ENCODE measurements at places on chromosomes 7 and 10.

- DNase-seq = peak; percentile 85
Measured at GRCh38 chr7:151249732-151250072, 1.2 kb upstream of the SMARCD3 start.

GRCh38 chr7:64884085-64884912, 18.8 kb upstream of the ZNF273 start:
- DNase-seq = no peak

DNA sequence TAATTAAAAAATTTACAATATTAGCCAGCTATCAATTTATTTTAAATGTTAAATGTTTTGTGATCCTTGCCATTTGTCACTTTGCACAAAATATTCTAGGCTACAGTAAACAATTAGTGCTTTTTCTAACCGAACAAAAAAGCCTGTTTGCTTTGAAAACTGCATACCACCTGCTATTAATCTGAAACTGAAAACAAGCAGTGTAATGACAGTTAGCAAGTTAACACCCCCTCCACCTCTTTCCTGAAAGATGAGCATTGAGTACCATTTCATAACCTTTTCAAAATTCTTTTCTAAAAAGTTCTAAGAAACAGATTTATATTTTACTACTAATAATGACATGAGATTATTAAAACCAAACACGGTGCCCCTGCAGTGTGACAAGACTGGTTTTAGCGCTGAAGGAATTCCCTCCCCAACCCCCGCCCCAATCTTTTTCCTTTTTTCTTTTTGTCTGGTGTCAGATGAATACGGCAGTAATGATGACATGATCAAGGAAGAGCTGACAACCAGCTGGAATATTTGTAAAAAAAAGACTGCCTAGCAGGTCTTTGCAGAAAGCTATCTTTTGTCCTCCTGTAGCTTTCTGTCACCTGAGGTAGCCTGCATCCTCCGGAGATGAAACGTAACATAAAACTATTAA, 175.6 kb downstream of the CHCHD3 start:
- no peak for DNase-seq

- DNase-seq = no peak
Measured at GRCh38 chr7:63096141-63096540, 902.5 kb upstream of the ZNF722 start.

DNA sequence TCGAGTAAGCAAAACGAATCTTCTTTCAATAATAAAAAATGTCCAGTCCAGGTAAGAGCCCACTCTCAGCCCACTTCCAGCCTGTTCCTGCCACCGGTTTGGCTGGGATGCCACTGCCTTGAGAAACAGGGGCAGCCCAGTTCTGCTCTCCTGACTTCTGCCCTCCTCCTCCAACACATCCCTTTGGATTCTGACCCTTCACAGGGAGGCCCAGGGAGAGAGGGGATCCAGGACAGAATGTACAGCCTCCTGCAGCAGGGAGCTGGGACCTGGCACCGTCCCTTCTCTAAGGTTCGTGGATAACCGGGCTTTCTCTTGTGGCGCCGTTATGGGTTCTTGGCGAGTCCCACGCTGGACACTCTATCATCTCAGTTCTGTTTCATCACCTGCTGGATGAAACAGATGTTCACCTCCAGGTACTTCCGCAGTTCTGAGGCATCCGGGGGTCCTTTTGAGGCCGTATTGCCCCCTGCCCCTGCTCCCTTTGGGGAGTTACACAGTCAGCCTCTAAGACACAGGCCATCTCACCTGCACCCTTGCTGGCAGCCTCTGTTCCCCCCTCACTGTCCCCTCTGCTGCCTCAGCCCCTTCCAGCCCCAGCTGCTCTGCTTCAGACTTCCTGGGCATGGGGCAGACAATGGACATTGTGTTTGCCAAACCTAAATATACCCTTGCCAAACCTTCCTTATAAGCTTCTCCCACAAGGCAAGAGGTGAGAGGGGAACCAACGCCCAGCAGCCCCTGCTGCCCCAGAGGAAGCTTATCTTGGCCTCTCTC, 203.8 kb upstream of the ZMIZ1 start:
- no peak for DNase-seq

GRCh38 chr7:153657182-153657800, 394.9 kb upstream of the DPP6 start:
- no peak for DNase-seq

GRCh38 chr7:47574482-47575329, 7.2 kb downstream of the TNS3 start:
- no peak for DNase-seq

DNA sequence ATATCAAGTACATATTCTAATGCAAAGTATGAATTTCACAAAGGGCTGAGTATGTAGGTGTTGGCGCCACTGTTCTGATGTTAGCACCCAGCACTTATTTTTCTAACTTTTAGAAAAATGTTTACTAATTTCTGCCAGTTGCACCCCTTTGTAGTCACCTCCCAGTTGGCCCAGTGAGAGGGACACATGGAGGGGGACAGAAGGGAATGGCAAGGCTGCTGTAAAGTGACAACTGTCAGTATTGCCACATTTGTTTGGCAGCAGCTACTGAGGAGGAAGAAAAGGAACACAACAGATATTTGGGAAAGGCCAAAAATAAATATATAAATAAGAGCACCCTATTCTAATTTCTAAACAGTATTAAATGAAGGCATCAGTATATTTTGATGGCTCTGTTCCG, 57.3 kb downstream of the ANK3 start:
- no peak for DNase-seq

GRCh38 chr7:3753868-3754267, 452.8 kb downstream of the SDK1 start:
- DNase-seq = peak; percentile 9

DNA sequence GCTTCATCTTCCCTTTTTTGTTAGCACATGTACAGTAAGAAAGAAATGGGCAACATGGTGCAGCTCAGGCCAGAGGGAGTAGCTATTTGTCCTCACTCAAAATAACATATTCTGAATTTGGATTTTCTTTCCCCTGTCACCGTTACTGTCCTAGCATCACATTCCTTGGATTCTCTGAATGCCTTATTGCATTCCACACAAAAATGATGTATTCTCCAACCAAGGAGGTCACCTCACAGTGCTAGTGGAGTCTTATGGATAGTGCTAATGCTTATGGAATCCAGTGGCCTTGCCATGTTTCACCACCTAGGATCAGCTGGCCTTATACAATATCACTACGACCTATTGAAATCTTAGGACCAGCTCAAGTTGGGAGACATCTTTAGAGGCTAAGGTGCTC, 7.2 kb downstream of the PRSS58 start:
- no peak for DNase-seq

DNA sequence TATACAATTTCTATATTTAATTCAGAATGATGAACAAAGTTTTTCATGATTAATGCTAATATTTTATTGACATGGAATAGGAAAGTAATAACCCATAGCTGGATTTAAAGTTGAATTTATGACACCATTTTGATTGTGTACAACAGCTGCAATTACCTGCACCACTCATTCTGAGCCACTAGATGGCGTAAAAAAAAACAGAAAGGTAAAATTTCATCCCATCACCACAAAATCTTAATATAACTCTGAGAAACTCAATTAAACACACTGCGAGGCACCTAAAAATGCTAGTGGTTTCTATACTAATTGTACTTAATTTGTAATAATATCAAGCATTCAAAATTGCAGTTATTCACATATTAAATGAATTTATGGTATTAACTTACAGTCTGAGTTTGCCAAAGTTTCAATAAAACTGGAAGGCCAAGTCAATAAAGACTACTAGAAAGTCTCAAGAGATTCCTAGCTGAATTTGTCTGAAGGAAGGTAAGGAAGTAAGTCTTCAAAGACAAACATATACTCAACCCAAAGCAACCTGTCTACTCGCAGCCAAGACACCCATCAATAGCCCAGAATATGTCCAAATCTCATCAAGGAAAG, 182.5 kb downstream of the SKAP2 start:
- peak; percentile 37 for DNase-seq

GRCh38 chr7:96285579-96285978, 36.3 kb downstream of the SLC25A13 start:
- peak; percentile 16 for DNase-seq

- DNase-seq = no peak
Measured at GRCh38 chr7:48042636-48043035, 7.3 kb downstream of the C7orf57 start.

GRCh38 chr7:50531401-50531911, 33.7 kb downstream of the DDC start:
- DNase-seq = no peak

DNA sequence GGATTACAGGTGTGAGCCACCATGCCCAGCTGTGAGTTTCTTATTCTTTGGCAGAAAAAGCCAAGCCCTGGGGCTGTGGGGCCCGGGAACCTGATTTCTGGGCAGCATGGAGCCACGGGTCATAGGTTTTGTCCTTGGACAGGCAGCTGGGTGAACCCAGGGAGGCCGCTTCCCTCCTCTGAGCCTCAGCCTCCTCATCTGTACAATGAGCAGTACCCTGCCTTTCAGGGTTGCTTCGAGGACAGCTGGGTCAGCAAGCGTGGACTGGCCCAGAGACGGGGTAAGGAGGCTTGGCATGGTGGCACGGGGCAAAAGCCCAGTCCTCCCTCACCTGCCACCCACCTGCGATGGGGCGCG, 84.1 kb upstream of the GNA12 start:
- DNase-seq = no peak

- no peak for DNase-seq
Measured at GRCh38 chr7:94687810-94688209, 31.9 kb upstream of the SGCE start.

DNA sequence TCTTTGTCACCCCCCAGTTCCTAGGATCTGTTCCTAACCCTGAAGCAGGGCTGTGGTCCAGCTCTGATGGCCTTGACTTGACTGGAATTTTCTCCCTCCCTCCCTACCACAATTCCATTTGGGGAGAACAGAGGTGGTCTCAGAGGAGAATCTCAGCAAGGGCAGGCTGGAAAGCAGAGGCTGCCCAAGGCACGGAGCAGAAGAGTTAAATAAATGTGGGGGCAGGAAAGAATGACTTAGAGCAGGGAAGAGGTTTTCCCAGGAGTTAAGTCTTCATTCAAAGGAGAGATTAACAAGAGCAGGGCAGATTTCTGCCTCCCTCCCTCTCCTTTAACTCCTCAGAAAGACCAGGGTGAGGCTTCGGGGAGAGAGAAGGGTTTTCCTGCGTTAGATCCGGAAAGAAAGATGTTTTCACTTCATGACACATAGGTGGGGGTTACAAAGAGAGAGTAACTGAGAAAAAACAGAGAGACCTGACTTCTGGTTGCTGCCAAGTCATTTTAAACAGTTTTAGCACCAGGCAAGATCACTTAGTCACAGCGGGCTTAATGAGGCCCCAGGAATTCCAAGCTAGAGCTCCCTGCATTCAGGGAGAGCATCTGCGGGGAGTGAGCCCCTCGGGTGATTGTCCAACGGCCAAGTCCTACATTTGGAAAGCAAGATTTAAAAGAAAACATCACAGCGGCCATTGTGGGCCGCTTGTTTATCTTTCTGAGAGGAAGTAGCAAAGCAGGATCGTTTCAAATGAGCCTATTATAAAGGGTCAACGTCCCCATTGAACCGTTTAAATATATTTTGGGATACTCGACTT, 78.7 kb downstream of the ARHGAP22 start:
- peak; percentile 11 for DNase-seq

DNA sequence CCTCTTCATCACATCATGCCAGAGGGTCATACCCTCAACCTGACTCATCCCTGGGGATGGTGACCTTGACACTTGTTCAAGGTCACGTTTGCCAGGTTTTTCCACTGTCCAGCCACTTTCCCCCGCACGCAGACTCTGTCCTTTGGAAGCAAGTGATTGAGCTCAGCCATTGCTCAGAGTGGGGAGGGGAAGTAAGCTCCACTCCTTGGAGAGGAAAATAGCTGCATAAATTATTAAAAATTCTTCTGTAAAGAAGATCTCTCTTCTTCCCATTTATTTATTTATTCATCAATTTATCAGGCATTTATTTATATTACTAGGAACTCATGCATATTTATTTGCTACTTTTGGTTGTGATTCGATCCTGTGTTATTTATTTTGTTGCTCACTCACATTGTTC, 88.0 kb downstream of the GLRX3 start:
- no peak for DNase-seq

GRCh38 chr10:4054656-4055435, 269.8 kb upstream of the KLF6 start:
- no peak for DNase-seq

- DNase-seq = peak; percentile 67
Measured at GRCh38 chr10:58264780-58265179, 2.9 kb downstream of the IPMK start.

DNA sequence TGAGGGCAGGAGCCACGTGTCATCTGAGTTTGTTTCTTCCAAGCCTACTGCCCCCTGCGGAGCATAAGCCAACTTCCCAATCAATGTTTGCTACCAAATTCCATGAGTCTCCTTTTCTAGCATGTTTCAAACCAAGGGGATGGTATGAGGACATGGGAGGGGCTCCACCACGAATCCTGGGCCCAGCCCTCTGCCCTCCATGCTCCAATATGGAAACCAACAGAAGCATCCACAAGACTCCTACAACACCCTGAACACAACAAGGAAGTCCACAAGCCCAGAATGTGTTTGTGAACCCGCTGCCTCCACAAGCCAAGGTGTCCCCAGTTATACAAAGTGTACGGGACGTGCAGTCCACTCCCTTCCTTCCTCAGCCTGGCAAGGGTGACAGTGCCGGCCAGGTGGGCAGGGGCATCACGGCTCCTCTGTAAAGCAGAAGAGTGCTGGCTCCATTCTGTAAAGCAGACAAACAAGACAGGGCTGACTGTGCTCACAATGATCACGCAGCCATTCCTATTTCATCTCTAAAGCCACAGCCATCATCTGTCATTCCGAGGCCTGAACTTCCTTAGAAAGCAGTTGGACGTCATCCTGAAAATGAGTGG, 466.1 kb downstream of the PTPRN2 start:
- DNase-seq = no peak

- DNase-seq = peak; percentile 9
Measured at GRCh38 chr7:98314469-98314868, 33.0 kb downstream of the BRI3 start.

DNA sequence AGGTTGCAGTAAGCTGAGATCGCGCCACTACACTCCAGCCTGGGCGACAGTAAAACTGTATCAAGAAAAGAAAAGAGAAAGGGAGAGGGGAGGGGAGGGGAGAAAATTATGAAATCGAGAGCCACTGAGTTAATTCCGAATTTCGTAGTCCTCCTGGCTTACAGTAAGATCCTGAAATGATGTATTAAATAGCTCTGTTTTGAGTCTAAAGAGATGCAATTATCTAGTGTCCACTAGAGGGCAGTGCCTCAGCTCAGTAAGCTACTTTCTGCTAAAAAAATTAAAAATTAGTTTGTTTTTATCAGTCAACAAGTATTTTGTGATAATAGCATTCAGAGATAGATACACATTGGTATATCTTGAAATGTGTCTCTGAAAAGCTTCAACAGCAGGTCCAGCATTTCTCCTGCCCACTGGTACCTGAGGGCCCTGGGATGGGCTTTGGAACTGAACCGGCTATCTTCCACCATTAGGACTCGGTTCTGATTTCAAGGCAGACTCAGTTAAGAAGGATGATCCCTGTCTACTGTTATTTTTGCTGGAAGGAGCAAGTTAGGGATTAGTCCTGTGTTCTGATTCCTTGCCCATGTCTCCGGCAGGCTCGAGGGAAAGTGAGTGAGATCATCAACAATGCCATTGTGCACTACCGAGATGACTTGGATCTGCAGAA, 19.5 kb downstream of the TSPAN33 start:
- DNase-seq = peak; percentile 61

GRCh38 chr10:132122939-132123445, 57.2 kb downstream of the JAKMIP3 start:
- DNase-seq = no peak

- no peak for DNase-seq
Measured at GRCh38 chr10:80144067-80144695, 11.7 kb downstream of the PLAC9 start.

GRCh38 chr7:81926-82756, 110.2 kb upstream of the FAM20C start:
- no peak for DNase-seq

- DNase-seq = peak; percentile 80
Measured at GRCh38 chr10:119060107-119060506, 20.5 kb downstream of the EIF3A start.

All from A673 (cell line).